ENCODE measurements at places on chromosomes 12 and 14.

GRCh38 chr14:101518611-101519473, 42.5 kb upstream of the DIO3 start:
- no peak for DNase-seq

GRCh38 chr12:129901254-129901653, 2.6 kb downstream of the TMEM132D start:
- no peak for DNase-seq

GRCh38 chr12:7369274-7369729, 65.4 kb downstream of the ACSM4 start:
- DNase-seq, result no peak

DNA sequence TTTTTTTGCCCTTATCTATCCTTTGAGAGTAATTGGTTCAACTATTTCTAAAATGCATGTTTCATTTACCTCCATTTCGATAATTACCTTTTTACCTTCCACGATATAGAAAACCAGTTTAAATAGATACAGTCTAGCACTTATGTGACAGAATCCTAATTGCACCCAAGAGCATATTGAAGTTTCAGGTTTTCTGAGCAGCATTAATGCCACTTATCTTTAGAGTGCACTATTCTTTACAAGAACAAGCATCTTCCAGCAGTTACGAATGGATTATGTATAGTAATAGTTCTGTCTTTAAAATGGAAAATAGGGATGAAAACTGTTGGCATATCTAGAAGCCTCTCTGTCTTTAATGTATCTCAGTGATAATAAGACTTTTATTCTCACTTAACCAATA, 82.2 kb upstream of the ATXN7L3B start:
- DNase-seq, result no peak

DNA sequence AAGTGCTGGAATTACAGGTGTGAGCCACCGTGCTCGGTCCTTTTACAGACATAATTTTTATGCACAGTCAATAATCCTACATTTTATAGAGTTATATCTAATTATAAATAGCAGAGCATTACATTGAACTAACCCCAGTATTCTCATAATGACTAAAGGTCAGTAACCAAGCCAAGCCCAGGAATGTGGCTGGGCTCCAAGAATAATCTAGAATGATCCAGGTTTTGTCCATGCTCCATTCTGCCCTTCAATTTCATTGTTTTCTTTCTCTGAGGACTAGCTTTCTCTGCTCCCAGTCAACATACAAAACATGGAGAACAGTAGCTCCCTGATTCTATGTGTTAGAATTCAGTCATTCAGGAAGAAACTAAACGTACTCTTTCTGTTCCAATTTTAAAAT, 92.1 kb upstream of the KRR1 start:
- no peak for DNase-seq

DNA sequence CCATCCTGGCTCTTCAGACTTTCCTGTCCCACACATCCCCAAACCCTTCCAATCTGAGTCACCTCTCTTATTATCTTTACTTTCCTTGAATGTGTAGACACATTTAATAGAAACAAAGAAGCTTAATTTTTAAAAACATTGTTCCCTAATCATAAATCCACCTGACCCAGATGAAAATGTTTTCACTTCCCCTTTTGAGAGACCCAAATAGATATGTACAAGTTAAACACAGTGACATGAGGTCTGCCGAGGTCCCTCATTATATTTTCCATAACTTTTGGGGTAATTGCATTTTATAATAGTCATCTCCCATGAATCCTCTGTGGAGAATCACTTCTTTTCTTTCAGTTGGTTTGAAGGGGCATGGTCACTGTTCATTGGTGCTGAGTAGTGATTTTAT, 191.1 kb downstream of the GRIN2B start:
- no peak for DNase-seq

Measured in AG04450 (cell line).